ENCODE measurements at places on chromosomes 16 and 17.

GRCh38 chr17:57006040-57006439 is 28.1 kb downstream of the SCPEP1 start:
- no peak for DNase-seq

DNA sequence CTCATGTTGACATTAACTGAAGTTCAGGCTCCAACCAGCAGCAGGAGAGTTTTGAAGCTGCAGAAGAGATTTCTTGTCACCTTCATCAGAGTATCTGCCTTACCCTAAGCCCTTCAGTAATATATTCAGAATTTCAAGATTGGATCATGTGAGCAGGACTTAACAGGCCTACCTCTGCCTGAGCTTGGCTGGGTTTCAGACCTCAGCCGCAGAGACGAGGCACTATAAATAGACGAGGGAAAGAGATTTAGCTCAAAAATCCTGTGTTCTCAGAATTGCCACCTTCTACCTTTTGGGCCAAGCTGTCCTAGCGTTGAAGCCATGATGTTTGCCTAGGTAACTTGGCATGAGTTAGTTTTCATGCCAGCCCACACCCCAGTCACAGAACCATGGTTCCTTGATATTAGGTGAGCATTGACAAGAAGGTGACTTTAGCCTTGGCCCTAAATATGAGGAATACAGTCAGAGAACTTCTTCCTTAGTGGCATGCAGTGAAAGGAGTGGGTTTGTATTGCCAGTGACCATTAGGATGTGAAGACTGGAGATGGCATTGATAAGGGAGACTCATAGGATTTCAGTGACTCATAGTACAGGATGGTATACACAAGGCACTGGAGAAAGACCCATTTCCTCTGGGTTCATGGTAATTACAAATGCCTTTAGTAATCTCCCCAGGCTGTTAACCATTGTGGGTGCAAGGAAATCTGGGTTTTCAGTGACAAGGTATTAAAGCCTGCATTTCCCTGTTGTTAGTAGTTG is 224.3 kb downstream of the MSI2 start:
- no peak for DNase-seq

- no peak for DNase-seq
These were observed 33.7 kb downstream of the HOXB1 start for GRCh38 chr17:48497103-48497502.

- no peak for DNase-seq
These were observed 58.5 kb downstream of the XYLT1 start for GRCh38 chr16:17412221-17412620.

- DNase-seq, result no peak
These were observed 174.1 kb downstream of the SNX29 start for GRCh38 chr16:12150600-12150999.

DNA sequence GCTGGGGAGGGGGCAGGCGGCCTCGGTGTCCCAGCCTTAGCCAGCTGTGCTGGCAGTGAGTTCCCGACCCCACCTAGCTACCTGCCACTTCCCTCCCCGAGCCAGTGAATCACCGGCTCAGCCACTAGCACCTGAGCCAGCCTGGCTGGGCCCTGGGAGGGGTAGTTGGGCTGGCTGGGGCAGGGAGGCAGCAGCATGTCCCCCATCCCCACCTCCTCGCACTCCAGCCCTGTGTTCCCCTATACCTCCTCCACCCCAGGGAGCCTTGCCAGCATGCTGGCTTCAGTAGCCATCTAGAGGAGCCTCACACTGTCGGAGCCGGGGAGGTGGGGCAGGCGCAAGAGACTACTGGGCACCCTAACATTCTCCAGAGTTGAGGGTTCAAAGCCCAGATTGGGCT is 2.8 kb downstream of the EVPL start:
- no peak for DNase-seq

- no peak for DNase-seq
These were observed 30.9 kb downstream of the DCAKD start for GRCh38 chr17:45020354-45021138.

DNA sequence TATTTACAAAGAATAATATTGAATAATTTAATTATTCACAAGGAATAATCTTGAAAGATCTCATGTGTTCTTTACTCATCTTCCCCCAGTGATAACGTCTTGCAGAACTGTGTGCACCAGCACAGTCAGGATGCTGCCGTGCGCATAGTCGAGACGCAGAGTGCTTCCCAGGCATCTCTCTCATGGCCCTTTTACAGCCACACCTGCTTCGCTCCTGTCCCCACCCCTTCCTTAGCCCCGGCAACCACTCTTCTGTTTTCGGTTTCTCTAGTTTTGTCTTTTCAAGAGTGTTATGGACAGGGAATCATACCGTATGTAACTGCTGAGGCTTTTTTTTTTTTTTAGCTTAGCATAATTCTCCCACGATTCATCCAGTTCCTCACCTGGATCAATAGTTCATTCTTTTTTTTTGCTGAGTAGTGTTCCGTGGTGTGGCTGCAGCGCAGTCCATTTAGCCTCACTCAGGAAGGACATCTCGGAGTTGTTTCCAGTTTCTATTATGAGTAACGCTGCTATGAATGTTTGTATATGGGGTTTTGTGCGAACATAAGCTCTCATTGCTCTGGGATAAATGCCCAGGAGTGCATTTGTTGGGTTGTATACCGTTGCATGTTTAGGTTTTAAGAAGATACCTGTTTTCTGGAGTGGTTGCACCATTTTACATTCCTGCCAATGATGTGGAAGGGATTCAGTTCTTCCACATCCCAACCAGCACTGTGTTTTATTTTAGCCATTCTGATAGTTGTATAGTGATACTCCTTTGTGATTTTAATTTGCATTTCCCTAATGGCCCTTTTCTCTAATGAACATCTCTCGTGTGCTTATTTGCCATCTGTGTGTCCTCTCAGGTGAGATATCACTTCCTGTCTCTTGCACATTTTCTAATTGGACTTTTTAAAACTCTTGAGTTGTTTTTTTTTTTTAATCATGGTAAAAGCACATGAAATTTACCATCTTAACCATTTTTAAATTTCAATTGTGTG is 47.6 kb downstream of the SEC14L1 start:
- no peak for DNase-seq

DNA sequence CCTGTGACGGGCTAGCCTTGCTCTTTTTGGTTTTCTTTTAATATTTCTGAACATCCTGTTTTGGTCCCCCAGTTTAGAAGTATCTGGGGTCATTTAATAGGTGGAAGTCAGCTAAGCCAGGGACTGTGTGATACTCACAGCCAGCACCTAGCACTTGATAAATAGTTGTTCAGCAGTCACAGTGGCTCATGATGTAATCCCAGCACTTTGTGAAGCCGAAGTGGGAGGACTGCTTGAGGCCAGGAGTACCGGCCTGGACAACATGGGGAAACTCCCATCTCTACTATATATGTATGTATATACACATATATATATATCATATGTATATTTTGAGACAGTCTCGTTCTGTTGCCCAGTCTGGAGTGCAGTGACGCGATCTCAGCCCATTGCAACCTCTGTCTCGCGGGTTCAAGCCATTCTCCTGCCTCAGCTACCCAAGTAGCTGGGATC is 1.8 kb upstream of the ZNRF1 start:
- no peak for DNase-seq

GRCh38 chr17:77497578-77497934 is 356.8 kb downstream of the SEC14L1 start:
- DNase-seq, result no peak

- no peak for DNase-seq
These were observed 11.5 kb downstream of the HAPSTR1 start for GRCh38 chr16:9102943-9103342.

- no peak for DNase-seq
These were observed 28.2 kb upstream of the ACSF3 start for GRCh38 chr16:89065458-89065822.
